ENCODE measurements at places on chromosomes 7 and 10.

DNA sequence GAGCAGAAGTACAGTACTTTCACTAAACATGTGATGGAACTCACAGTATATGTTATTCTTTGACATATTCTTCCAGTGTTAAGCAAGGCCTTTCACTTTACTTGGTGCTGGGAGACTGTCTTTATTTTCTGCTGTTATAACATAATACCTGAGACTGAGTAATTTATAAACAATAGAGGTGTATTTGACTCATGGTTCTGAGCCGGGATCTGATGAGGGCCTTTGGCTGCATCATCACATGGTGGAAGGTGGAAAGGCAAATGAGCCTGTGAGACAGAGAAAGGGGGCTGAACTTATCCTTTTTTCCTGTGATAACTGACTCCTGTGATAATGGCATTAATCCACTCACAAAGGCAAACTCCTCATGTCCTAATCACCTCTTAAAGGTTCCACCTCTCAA, 1.4 kb downstream of the SUPV3L1 start:
- no peak for DNase-seq

GRCh38 chr7:96359876-96360275, 38.0 kb upstream of the SLC25A13 start:
- DNase-seq = no peak

DNA sequence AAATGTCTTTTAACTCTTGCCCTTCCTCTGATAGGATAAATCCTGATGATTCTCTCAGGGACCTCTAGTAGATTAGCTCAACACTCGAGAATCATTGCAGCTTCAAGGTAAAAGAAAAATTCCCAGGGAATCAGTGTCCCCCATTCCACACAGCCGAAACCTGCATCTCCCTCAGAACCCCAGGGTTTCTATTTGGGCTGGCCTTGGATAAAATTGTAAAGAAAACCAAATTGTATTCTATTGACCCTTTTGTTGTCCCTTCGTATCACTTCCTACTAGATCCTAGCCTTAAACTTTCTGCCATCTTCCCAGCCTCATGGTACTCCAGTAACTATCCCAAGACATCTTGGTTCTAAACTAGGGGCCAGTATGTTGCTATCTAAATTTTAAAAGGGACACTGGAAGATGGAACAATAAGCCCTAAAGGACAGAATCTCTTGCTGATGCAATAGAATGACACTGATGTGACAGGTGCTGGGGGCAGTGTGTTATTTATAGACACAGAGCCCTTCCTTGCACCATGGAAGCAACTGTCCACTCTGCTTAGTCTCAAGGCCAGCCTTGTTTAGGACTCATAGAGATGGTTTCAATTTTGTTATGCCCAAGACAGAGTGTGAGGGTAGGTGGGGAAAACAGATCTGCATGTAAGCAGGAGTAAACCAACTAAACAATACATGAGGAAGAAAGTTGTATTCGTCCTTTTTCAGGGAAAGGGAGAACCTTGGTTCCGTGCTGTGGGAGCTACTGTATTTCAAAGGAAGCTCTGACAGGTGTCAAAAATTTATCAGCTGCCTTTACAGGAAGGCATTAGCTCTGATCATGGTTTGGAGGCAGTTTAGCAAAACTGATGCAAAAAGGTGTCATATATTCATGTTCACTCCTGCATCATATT, 7.6 kb downstream of the ASB15 start:
- DNase-seq = no peak

DNA sequence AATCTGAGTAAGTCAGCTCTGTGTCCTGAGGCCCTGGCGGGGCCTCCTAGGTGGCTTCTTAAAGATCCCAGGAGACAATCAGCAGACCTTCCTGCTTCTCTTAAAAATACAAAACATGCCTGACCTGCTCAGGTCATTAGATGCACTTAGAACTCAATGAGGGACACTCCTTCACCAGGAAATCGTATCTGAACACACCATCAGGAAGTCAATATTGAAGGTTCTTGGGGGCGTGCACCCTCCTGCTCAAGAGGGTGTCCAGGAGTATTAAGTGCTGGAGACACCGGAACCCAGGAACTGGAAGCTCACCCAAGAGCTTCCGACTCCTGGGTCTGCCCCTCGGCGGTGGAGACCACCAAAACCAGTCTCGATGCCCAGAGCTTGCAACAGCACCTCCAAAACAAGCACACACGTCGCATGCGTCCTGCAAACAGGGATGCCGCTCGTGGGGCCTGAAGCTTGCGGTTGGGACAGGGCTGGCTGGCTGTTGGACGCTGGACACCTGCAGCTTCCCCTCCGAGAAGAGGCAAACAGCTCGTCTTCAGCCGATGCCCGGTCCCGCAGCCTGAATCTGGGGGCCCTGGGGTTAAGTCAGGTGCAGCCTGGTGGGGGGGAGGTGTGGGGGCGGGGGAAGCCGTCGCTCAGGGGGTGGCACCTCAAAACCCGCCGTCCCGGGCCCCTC, 803 bp downstream of the RAPGEF5 start:
- DNase-seq = no peak

- DNase-seq = no peak
These were observed 356 bp upstream of the NDUFB2 start for GRCh38 chr7:140696024-140696679.

DNA sequence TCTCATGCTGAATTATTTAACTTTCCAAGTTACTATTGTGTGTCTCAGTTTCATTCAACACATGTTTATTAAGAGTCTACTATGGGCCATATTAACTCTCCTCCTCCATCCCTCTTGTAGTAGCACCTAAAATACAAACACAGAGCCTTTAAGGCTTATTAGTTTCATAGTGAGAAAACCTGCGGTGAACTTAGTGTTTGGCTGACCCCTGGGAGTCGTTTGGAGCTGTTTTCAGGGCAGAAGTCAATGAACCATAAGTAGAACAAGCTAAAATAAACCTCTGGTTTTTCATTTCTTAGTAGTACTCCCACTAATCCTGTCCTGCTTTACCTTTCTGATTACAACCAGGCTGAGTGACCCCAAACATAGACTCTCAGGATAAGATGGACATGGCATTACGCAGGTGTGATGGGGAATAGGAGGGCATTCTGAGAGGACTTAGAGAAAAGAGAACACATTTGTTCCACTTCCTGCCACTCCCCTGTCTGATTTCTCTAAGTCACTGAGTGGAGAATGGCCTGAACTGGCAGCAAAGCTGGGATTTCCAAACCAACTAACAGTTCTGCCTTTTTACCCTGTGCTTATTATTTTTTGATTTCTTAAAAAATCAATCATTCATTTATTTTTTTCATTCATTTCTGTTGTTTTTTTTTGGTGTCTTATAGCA, 74.5 kb downstream of the LRMDA start:
- DNase-seq = no peak

- no peak for DNase-seq
These were observed 20.2 kb upstream of the FRA10AC1 start for GRCh38 chr10:93722550-93722949.

- no peak for DNase-seq
These were observed 66.5 kb downstream of the DIP2C start for GRCh38 chr10:623014-623413.

GRCh38 chr10:125699562-125700143, 16.7 kb upstream of the TEX36 start:
- DNase-seq = no peak

DNA sequence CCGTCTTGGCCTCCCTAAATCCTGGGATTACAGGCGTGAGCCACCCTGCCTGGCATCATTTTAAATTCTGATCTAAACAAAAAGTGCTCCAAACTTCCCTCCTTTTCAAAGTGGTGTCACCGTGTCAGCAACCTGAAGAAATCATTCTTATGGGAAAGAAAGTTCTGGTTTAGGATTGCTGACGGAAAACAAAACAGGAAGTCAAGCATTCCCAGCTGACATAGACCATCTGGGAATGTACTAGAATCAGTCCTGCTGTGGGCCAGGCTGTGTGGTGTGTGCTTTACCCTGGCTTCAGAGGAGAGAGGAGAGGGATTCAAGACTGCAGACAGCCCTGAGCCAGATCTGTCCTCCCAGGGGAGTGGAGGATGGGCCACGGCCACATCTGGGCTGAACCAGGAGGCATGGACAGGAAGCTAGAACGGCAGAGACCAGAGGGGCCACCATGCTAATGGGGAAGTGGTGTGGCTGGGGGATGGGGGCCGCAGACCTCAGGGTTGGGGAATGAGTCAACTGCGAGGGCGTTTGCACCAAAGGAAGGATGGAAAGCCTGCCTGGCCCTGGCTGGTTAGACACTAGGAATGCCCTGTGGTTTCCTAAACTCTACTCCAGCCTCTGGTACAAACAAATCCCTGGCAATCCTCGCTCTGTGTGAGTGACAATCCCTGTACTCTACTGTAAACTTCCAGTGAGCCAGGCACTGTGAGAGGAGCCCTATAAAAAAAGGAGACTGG, 16.7 kb upstream of the CLIP2 start:
- no peak for DNase-seq

GRCh38 chr7:73742753-73743641, 4.4 kb upstream of the ABHD11 start:
- DNase-seq = peak; percentile 92

GRCh38 chr10:76892766-76893479, 744.7 kb downstream of the KCNMA1 start:
- no peak for DNase-seq

DNA sequence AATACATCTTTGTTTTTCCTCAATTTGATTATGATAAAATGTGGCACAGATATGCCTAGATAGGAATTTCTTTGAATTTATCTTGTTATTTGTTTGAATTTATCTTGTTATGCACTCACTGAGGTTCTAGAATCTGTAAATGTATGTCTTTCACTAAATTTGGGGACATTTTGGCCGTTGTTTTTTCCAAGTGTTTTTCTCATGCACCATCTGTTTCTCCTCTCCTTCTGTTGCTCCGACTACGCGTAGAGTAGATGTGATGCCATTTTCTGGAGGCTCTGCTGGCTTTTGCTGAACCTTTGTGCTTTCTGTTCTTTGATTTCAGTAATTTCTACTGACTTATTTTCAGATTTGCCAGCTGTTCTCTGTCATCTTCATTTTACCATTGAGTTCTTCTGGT, 101.9 kb downstream of the INPP5A start:
- no peak for DNase-seq

DNA sequence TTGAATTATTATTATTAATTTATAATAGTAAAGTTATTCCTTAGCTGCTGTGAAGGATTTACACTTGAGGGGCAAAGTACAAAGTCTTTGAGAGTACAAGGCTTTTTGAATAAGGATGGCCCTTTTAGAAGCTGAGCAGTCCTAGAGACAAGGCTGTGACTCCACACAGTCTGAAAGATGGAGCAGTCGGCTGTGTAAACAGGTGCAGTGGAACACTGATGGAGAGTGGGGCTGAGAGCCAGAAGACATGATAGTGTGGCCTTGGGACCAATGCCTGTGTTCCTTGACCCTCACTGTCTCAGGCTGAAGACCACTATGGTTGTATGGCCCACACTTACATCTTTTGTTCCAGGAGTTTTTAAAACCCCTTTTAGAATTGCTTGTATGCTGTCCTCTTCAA, 311.2 kb upstream of the PHF14 start:
- no peak for DNase-seq

GRCh38 chr7:106794276-106795083, 70.6 kb upstream of the PIK3CG start:
- no peak for DNase-seq

GRCh38 chr10:132939957-132940790, 2.2 kb downstream of the CFAP46 start:
- DNase-seq = no peak

GRCh38 chr10:15453926-15454325, 82.8 kb upstream of the FAM171A1 start:
- DNase-seq = no peak

DNA sequence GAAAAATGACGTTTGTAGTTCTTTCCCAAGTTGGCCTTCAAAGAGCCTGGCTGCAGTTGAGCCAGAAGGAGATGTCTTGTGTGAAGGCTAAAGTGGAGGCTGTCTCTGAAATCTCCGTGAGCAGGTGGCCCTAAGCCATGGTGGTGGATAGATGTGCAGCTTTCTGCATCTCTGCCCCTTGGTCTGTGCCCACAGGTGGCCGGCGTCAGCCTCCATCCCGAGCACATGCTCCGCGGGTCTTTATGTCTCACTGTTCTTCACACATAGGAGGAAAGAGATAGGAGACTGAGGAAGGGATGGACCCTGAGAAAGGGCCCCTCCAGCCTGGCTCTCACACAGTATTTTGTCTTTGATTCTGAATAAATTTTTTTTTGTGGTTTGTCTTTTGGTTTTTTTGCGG, 30.3 kb upstream of the SLC26A4 start:
- no peak for DNase-seq

DNA sequence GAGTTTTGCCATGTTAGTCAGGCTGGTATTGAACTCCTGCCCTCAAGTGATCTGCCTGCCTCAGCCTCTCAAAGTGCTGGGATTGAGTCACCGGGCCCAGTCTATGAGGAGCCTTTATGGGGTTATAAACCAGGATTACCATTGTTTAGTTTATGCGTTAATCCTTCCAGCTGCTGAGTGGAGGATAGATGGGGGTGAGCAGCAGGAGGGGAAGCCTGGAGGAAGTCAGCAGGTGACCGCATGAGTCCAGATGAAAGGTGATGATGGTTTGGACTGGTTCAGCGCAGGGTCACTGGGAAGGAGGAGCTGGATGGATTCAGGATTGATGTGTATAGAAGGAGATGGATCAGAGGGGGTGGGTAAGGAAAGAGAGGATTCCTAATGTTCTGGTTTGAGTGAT, 197.1 kb downstream of the ADAM12 start:
- no peak for DNase-seq

GRCh38 chr10:133390597-133391248, 3.2 kb upstream of the MTG1 start:
- DNase-seq = no peak

DNA sequence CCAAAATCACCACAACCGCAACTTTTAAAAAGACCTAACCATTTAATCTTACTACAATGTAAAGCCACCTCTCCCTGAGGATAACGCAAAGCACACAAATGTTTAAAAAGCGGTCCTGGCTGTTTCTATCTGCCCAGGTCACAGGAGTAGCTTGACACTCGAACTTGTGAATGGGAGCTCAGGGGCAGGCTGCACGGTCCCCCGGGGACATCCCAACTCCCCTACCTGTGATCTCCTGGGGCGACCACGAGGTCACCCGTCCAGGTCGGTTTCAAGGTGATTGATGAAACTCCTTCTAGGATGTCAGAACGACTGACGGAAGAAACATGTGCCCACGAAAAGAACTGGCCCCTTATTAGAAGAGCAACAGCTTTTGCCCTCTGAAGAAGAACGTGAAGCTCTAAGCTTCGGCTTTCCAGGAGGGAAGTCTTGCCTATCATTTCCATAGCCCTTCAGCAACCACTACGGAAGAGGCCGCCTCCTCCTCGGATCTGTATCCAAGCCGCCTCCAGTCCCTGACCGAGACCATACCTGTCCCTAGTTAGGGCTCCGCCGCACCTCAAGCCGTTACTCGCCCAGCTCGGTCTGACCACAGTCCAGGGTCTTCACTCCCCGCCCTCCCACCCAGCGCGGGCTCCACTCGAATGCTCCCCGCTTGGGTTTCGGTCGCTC, 459 bp downstream of the CYCS start:
- DNase-seq = no peak

GRCh38 chr10:22135591-22135990, 82.2 kb downstream of the EBLN1 start:
- DNase-seq = no peak

GRCh38 chr7:36430186-36430585, 40.5 kb downstream of the ANLN start:
- DNase-seq = no peak

- no peak for DNase-seq
These were observed 722 bp downstream of the UPF2 start for GRCh38 chr10:12041766-12042408.
